A549 treated with CpdA at 1 μM for 4 hours (cell line): ENCODE measurements at places on chromosomes 1 and 21. TPM values are rescaled to one million over a fixed set of nuclear protein-coding genes. Genes with fewer than 3 reads are reported as not detected.

The NEXN gene
- total RNA-seq = 4.0 to 9.3 TPM (median 4.9 TPM) in 5 replicates

The MRPL55 gene
- total RNA-seq = 79.8 to 96.2 TPM (median 84.6 TPM) in 5 replicates

The PDC gene
- total RNA-seq = not detected in 5 replicates

The GRHL3 gene
- 0.50 to 0.66 TPM (median 0.54 TPM) in 5 replicates for total RNA-seq

The BRDT gene
- not detected in 5 replicates for total RNA-seq

The ANGPTL1 gene
- not detected in 5 replicates for total RNA-seq

The ZBED6 gene
- total RNA-seq = 1.2 to 4.3 TPM (median 3.2 TPM) in 5 replicates

The DYRK1A gene
- 9.7 to 15.7 TPM (median 11.7 TPM) in 5 replicates for total RNA-seq

The UQCRHL gene
- total RNA-seq = 6.7 to 9.8 TPM (median 7.3 TPM) in 5 replicates

The HTR6 gene
- total RNA-seq = 0.10 to 0.15 TPM (median 0.14 TPM) in 3 of 5 replicates, not detected in the others

The EXO1 gene
- total RNA-seq = 21.8 to 35.1 TPM (median 24.8 TPM) in 5 replicates

The FAM131C gene
- total RNA-seq = 10.7 to 19.4 TPM (median 16.5 TPM) in 5 replicates

The MTMR11 gene
- total RNA-seq = 7.2 to 11.6 TPM (median 9.5 TPM) in 5 replicates

The LIX1L gene
- 7.8 to 11.1 TPM (median 9.4 TPM) in 5 replicates for total RNA-seq

The PCAT6 gene
- total RNA-seq = 2.5 to 3.9 TPM (median 3.6 TPM) in 5 replicates

The NEK7 gene
- 14.9 to 22.2 TPM (median 19.4 TPM) in 5 replicates for total RNA-seq

The S100A5 gene
- total RNA-seq = 0.65 to 1.2 TPM (median 0.79 TPM) in 5 replicates

The TMCO4 gene
- 5.6 to 7.4 TPM (median 6.5 TPM) in 5 replicates for total RNA-seq
